GM03348 (cell line): ENCODE measurements at places on chromosomes 4 and X.

DNA sequence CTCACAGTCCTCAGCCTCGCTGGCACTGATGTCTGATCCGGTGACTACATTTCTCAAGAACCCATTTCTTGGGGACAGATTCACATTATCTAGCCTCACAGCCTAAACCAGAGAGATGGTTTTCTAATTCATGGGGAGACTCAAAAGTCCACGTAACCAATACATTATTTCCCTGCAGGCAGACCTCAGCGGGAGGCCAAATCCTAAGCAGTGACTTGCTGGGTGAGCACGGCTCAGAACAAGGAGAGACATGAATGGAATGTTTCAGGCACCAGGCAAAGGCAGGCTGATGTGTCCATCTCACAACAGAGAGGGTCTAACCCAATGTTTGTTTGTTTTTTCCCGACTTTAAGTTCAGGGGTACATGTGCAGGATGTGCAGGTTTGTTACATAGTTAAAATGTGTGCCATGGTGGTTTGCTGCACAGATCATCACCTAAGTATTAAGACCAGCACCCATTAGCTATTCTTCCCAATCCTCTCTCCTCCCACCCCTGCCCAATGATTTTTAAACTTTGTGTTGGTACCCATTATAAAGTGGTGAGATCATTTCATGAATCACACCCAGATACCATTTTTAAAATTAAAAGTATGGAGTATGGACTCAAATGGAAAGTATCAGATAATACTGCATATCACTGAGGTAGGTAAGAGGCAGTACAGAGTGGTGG lies 53.3 kb downstream of the SCD5 start:
- DNase-seq = no peak

DNA sequence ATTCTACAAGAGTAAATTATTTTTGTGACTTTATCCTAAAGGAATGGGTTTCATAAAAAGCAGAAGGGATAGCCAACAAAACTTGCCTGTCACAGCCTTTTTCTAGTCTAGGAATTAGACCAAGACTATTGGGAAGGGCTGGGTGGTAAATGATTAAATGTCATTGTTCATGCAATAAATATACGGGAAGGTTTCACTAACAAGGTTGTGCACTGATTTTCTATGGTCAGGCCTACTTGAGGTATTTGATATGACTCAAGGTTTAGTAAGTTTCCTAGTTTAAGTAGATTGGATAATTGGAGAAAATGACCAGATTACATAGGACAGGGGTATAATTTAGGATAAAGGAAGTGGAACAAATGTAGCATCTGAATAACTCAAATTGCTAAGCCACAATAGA lies 249.1 kb upstream of the BMP3 start:
- no peak for DNase-seq

DNA sequence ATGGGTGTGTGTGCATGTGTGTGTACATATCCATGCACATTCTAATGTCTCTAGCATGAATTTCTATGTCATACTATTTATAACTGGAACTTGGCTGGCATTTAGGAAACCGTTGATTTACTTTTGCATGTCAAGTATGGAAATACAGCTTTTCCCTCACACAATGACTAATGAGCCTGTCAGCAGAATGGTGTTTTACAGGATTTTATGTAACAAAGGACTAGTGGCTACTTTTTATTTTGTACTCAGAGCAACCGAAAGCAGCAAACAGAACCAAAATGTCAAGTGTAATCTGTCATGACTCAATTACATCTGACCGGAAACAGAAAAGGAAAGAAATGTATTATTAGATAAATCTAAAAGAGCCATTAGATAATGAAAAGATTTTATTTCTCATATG lies 1911.5 kb upstream of the AGA start:
- no peak for DNase-seq

- DNase-seq = no peak
Measured at GRCh38 chr4:75087865-75088264, 154.9 kb downstream of the PARM1 start.

DNA sequence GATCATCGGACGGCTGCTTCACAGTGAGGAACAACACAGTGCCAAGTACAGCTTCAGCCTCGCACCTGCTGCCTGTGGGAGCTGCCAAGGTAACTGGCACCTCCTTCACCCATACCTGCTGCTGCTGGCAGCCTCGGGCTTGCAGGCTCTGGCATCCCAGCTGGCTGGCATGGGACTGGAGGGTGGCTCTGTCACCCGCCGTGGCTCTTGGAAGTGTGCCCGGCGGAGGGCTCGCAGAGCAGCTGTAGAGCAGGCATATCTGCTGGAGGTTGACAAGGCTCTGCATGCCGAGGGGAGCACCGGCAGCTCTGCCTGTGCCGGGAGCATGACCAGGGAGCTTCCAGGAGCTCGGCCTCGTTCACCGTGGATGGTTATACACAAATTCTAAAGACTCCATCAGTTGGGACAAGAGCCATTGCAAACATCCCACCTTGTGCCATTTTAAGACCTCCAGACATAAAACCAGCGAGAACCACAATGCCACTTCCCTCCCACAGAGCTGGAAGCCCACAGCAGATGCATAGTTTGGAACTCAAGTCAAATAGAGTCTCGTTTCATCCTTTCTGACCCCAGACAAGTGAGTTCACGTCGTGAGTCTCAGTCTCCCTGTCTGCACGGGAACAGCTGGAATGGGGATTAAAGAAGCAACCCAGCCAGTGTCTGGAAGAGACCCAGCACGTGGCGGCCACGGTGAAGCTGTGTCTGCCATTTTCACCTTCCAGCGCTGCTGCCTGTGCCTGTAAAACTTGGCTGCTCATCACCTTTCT lies 84.3 kb upstream of the PSAPL1 start:
- DNase-seq = no peak

DNA sequence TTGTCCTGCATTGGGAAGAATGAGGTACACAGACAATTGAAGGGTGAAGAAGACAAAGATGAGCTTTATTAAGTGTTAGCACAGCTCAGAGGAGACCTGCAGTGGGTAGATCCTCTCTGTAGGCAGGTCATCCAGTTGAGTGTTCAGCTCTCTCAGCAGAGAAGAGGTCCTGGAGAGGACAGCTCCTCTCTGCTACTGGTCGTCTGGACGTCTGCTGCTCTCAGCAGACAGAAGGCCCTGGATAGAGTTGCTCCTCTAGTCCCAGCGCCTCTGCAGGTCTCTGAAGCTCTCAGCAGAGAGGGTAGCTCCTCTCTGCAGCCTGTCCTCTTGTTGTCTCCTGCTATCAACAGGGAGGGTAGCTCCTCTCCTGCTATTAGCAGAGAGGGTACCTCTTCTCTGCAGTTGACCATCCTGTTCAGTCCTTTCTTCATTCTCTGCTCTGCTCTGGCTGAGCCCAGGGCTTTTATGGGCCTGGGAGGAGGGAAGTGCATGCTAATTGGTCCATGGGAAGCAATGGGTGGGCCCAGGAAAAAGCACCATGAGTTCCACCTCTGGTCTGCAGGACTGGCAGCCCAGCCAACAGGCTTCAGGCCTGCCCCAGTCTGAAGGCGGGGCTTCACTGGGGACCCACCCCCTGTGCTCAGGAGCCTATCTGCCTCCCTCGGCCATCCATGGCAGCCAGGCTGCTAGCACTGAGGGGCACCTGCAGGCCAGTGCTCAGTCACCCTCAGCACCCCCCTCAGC lies 54.1 kb upstream of the IBSP start:
- DNase-seq = no peak

DNA sequence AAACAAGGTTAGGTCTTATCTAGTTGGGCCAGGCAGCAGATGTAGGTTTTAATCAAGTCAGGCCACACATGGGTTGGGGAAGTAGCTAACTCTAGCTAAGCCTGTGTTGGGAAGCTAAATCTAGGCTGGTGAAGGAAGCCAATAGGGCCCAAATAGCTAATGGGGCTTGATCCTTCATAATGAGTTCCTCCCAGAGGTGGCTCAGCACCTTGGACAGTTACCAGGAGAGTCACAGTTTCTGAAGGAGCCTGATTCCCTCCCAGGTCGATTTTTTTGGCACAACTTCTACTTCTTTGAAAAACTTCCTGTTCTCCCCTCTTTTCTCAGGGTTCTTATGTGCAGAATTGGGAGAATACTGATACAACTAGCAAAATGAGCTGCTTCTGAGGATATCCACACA lies 242.5 kb upstream of the PRPS2 start:
- peak; percentile 7 for DNase-seq

DNA sequence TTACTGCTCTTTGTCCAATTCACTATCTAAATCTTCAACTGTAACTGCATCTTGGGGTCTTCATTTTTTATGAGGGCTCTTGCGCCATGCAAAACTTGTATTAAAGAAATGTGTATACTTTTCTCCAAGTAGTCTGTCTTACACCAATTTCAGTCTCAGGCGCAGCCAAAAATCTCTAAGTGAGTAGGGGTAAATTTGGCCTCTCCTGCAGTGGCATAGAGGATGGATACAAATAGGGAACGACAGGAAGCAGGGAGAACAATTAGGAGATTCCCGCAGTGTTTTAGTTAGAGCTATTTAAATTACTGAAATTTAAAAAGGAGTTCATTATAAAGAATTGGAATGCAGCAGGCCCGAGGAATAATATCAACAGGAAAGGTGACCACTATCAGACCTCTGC lies 30.2 kb downstream of the DMP1 start:
- DNase-seq = no peak

- no peak for DNase-seq
Measured at GRCh38 chr4:160127211-160127610, 1024.3 kb downstream of the RAPGEF2 start.

DNA sequence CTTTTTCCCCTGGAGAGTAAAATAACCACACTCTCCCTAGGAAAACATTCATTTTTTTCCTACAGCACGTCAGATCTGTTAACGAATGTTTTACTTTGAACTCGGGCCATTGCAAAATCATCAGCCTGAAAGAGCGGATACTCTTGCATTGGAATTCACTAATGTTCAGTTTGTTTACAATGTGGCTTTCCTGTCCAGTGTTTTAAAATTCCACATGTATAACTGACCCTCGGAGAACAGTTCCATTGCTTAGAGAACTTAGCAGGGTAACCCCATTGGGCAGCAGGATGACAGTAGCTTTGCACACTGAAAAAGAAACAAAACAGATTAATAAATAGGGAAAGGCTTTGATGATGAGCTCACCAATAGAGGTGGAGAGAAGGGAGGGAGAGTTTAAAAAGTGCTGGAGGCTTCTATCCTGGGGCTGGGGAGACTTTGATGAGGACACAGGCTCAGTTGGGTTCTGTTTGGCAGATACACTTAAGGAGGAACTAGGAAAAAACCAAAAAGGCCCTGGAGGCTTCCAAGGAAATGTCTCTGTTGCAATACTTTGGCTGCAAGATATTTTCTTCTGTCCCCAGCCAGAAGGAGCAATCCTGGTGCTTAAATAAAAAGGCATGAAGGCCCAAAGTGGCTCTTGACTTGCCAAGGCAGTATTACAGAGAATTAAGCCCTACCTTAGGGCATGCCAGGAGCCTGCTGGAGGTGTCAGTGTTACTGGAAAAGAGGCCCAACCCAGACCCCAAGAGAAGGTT lies 143.1 kb downstream of the ARSF start:
- DNase-seq = peak; percentile 20

GRCh38 chr4:42492962-42493361 lies 95.7 kb downstream of the SHISA3 start:
- DNase-seq = no peak

DNA sequence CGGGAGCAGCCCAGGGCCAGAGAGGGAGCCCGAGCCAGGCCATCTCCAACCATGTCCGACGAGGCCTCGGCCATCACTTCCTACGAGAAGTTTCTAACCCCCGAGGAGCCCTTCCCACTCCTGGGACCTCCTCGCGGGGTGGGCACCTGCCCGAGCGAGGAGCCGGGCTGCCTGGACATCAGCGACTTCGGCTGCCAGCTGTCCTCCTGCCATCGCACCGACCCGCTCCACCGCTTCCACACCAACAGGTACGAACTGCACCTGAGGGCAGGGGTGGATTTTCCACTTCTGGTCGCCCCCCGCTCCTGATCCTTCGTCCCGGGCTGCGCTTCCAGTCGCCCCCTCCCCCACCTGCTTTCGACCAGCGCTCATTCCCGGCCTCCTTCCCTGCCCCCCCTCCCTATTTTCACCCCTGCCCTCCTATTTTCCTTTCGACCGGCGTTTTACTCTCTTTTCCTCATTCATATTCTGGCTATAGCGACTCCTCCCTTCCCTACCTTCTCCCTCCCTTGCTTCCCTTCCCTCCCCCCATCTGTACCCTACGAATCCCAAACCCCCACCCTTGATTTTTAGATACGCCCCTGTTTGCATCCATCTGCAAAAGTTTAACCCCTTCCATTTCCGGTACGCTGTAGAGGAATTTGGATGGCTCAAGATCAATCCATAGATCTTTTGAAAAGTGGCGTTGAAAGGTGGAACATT lies 633 bp downstream of the FAM199X start:
- DNase-seq = peak; percentile 5

DNA sequence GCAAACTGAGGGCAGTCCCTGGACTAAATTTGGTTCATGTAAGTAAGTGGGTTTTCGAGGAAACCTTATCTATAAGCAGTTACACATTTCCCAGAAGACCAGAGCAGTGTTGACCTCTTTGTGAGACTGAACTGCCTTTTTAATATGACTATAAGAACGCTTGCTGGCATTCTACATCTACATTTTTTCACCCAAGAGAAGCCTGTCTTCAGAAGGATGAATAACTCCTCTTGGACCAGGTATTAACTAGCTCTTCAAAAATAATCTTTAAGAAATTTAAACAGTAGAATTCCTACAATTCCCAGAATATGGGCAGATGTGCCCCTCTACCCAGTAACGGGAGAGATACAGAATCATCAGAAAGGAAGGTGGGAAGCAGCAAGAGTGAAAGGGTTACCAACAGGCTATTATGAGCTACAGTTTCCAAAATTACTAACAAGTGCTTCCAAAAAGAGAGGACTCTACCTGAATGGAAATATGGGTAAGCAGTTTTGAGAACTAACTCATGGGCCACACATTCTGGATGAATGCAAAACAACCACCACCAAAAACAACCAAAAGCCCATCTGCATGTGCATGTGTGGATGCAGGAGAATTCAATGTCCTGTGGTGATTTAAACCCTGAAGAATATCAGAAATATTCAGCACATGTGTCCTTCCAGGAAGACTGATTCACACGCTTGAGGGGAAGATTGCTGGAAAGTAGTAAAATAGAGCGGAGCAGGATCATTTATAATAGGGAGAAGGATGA lies 17.4 kb downstream of the BBS12 start:
- DNase-seq = no peak

DNA sequence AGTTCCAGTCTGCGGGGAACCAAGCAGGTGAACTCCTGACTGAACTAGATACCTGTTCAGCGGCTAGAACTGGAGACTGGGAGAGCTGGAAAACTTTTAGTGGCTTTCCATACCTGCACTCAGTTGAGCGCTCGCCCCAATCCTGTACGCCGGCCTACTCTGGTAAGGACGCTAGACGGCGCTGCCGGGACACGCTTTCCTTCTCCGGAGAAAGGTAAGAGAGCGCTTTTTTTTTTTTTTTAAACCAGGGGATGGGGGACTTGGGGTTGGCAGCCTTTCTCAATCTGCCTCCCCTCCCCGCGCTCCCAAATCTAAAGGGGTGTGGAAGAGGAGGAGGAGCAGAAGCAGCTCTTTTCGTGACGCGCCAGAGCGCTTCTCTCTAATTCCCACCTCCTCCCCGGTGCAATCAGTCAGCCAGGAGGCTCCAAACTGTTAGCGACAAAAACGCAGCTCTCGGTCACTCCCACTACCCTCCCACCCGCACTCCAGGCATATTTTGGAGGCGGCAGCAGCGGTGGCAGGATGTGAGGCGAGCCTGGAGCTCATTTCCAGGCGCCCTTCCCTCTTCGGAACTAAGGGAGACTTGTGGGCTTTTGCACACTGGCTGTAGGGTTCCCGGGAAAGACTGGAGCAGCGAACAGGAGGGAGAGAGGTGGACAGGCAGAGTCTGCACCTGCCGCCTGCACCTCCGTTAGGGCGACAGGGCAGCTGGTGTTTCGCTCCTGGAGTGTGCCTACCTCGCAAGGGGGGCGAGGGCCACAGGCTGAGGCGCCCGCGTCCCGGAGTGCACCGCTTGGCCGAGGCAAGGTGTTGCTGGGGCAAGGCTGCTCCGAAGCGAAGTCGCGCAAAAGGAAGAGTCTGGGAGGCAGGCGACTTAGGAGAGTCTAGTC lies at the start of gene IL1RAPL2:
IL1RAPL2 (plus strand) TSS at position 409 of the 890 bp plus-strand sequence.
- DNase-seq = no peak
